Stomach (tissue), 19 donors: ENCODE measurements at places on chromosomes 3 and 15.
A peak's percentile ranks its signal among the peaks of the same experiment; 100 is the strongest.

DNA sequence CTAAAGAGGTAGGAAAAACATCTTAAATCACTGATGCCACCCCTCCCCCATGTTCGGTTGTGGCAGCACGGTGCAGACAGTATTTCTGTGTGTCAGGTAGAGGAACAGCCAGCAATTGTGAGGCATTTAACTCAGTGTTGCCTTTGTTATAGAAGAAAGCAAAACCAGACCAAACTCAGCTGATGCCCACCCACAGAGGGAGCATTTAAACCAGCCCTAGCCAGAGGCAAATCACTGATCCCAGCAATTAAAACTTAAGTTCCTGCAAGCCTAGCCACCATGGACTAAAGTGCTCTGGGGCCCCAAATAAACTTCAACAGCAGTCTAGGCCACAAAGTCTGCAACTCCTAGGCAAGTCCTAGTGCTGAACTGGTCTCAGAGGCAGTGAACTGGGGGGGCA, 94.5 kb downstream of the CFAP20DC start:
- H3K36me3 ChIP-seq = no peaks in the 10 kb centered on the region
- H3K27ac ChIP-seq = no peak overlapping the region
- no peak overlapping the region for H3K4me3 ChIP-seq
- H3K4me1 ChIP-seq = no peaks in the 10 kb centered on the region

DNA sequence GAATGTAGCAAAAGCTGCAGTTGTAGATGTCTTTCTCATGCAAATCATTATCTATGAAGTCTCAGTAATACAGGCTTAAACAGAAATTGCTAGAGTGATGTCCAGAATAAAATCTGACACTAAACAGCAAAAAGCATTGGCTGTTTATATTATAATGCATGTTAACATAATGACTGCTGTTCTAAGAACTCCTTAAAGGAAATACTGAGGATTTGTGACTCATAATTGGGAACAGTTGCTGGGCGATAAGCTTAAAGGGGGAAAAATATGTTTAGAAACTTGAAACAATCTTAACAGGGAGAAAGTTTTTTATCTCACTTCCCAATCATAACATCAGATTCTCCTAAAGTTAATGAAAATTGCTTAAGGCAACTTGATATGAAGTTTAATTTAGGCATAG, 17.5 kb downstream of the TIPARP start:
- peak overlapping the region; percentile 35 for H3K27ac ChIP-seq
- peaks cover 31% of the 10 kb centered on the region for H3K36me3 ChIP-seq
- DNase-seq = no peak
- H3K4me1 ChIP-seq = peaks cover 23% of the 10 kb centered on the region
- no peaks in the 10 kb centered on the region for H3K27me3 ChIP-seq

- H3K27me3 ChIP-seq = no peaks in the 10 kb centered on the region
- H3K27ac ChIP-seq = no peak overlapping the region
- DNase-seq = no peak
- no peaks in the 10 kb centered on the region for H3K4me1 ChIP-seq
- H3K36me3 ChIP-seq = peaks cover 51% of the 10 kb centered on the region
Measured at GRCh38 chr3:136311261-136311660, 61.1 kb downstream of the PCCB start.

- H3K27ac ChIP-seq = no peak overlapping the region
- H3K36me3 ChIP-seq = no peaks in the 10 kb centered on the region
- no peaks in the 10 kb centered on the region for H3K27me3 ChIP-seq
- peak; percentile 53 for DNase-seq
- H3K4me1 ChIP-seq = peaks cover 20% of the 10 kb centered on the region
Measured at GRCh38 chr3:57939775-57940174, 68.4 kb upstream of the FLNB start.

GRCh38 chr3:43417133-43417532, 130.8 kb downstream of the SNRK start:
- no peak overlapping the region for H3K27ac ChIP-seq
- no peaks in the 10 kb centered on the region for H3K4me1 ChIP-seq
- no peaks in the 10 kb centered on the region for H3K36me3 ChIP-seq
- H3K4me3 ChIP-seq = no peak overlapping the region

DNA sequence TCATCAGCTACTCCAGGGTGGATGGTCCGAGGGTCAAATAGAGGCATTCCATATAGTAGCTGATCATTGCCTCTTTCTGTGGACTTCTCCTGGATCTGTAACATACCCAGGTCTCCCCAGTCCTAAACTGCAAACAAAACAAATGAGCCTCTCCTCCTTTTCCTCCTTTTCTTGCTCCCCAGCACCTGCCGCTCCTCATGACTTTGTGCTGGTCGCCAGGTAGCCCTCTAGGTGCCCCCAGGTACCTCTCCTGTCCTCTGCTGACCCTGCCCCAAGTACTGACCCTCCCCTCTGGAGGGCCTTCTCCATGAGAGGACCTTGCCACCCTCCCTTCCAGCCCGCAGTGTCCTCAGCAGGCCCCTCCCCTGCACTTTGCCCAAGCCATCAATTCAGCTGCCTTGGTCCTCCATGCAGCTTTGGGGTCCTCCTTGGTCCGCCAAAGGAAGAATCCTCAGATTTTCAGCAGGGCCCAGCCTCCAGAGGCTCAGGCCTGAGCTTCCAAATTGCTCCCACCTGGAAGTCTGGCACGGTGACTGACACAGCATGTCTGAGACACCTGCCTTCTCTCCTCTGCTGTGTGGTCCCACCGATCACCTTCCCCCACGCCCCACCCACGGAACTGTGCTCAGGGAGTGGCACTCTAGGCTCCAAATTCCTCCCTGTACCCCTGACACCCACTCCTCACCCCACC, 111.0 kb downstream of the LRRK1 start:
- no peaks in the 10 kb centered on the region for H3K4me1 ChIP-seq
- no peak overlapping the region for H3K4me3 ChIP-seq
- no peak for DNase-seq
- H3K27ac ChIP-seq = no peak overlapping the region

GRCh38 chr3:39275052-39275451, 4.8 kb downstream of the CX3CR1 start:
- no peak overlapping the region for H3K27ac ChIP-seq
- H3K27me3 ChIP-seq = no peaks in the 10 kb centered on the region
- no peaks in the 10 kb centered on the region for H3K4me1 ChIP-seq
- H3K4me3 ChIP-seq = no peak overlapping the region
- no peaks in the 10 kb centered on the region for H3K36me3 ChIP-seq
